Lower leg skin (tissue), 4 donors: ENCODE measurements at places on chromosomes 16 and 17. TPM values are rescaled to one million over a fixed set of nuclear protein-coding genes. Genes with fewer than 3 reads are reported as not detected.

The CLEC18B gene
- not detected for total RNA-seq

DNA sequence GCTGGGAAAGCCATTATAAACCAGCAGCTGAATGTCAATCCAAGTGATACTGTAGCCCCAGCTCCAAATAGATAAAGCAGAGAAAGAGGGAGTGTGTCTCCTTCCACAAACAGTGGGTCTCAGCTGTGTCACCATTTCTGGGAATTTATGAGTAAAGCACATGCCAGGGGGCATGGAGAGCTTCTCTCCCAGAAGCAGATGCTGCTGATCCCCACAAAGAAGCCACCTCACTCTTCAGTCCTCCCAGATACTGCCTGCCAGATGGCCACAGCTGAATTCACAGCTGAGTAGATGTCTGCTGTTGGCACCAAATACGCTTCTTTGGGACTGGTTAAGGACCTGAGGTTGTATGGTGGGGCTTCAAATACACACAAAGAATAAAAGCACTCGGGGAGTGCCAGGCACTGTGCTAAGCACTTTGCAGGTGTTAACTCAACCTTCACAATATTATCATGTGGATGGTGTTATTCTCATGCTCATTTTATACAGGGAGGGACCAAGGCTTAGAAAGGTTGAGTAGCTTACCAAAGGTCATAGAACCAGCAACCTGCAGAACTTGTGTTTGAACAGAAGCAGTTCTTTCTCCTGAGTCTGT is 298.3 kb downstream of the CDH11 start:
- DNase-seq = no peak

- DNase-seq = peak; percentile 68
These were observed 14.4 kb downstream of the CANT1 start for GRCh38 chr17:78995022-78995760.

The DYNLRB2 gene
- total RNA-seq = not detected

GRCh38 chr17:17086585-17086984 is 44.3 kb downstream of the MPRIP start:
- no peak for DNase-seq

The PLLP gene
- 58.4 TPM for total RNA-seq

DNA sequence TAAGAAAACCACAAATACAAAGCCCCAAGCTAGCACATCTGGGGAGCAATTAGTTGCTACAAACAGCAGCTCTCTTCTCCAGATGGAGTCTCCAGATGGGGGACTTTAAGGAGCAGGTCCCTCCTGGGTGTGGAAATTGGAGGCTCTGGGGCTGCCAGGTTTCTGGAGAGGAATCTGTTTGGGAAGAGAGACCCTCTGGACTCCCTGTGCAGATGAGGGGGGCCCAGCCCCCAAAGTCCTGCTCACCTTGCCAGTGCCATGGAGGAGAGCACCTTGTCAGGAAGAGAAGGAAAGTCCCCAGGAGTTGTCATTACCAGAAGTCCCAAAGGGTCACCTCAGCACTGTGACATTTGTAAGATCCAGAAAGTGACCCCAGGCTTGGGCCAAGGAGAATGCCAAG is 14.8 kb downstream of the TEKT5 start:
- peak; percentile 25 for DNase-seq

DNA sequence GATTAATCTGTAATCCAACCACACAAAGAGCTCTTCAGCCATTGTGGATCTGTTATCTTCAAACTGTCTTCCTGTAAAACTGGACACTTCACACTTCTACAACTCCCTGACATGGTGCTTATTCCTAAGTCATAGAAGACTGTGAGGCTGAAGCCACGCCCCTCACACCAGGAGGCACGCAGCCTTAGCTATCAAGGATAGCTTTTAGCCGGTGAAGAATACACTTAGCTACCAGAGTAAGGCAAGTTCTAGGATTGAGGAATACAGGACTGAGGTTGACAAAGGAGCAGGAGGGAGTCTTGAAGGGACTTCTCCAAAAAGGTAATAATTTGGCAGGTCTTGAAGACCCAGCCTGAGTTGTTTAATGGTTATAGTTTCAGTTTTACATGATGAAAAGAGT is 79.8 kb upstream of the GAS7 start:
- DNase-seq = no peak

DNA sequence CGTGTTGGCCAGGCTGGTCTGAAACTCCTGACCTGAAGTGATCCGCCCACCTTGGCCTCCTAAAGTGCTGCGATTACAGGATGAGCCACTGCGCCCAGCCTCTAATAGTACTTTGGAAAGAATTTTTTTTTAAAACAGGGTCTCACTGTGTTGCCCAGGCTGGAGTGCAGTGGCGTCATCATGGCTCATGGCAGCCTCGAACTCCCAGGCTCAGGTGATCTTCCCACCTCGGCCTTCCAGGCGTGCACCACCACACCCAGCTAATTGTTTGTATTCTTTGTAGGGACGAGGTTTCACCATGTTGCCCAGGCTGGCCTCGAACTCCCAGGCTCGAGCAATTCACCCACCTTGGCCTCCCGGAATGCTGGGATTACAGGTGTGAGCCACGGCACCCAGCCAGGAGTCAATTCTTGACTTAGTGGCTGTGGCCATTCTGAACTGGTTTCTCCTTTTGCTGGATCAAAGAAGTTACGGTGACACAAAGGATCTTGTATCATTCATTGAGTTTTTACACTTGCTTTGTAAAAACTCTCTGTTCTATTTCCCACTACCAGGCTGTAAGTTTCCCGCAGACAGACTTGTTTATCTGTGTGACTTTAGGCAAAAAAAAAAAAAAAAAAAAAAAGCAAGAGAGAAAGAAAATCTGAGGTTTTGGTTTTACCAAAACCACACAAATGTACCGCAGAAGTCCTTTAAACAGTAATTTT is 12.7 kb upstream of the COTL1 start:
- no peak for DNase-seq

- no peak for DNase-seq
These were observed 59.2 kb upstream of the ZNF750 start for GRCh38 chr17:82898976-82899514.
